ENCODE measurements at places on chromosomes 1 and 21.

- no peak for DNase-seq
Measured at GRCh38 chr1:3564921-3565831, 46.1 kb downstream of the MEGF6 start.

DNA sequence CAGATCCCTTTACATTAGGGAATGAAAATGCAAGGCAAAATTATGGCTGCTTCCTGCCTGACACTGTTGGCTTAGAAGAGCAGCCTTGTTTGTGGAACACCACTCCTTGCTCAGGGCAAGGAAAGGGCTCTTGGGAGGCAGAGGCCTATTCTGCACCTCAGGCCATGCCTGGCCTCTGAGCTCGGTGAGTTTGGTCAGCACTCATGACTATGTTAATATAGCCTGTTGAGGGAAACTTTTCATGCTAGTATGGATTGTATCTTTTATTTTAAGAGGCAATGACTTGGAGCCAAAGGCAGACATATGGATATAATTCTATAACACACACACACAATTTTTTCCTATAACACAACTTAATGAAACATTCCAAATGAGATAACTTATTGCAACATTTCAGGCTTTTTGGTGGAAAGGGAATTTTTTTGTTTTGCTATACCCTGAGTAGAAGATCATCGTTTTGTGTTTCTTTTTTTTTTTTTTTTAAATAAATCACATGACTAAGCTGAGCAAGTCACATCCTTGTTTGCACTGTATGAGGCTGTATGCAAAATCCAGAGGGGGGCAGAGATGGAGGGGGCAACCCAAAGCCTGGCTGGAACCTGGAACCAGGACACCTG is 5.6 kb upstream of the YRDC start:
- DNase-seq, result no peak

DNA sequence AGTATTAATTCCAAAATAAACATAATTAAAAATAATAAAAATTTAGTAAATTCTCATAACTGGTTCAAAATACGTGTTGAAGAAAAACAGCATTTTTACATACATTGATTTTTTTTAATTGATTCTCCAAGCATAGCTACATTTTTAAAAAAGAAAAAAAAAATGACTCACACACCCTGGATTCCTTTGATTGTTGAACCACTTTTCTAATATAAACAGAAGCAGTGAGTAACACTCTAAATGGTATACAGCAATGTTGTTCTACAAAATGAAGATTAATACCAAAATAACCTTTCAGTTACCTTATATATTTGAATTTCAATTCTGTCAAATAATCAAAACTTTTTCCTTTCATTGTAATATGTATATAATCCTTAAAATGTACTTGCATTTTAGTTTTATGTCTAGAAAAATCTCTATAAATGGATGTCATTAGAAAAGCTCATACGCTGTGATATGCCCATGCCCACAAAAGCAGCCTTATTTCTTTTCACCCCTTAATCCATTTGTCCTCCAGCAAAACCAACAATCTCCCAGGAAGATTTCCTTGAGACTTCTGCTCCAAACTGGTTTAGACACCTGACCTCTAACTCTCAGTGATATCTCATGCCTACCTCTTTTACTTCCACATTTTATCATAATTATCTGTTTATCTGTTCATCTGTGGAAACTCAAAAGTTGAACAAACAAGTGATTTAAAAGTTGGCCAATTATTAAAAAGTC is 246.4 kb upstream of the NR5A2 start:
- no peak for DNase-seq

GRCh38 chr21:26115305-26115704 is 55.3 kb downstream of the APP start:
- DNase-seq, result no peak

- no peak for DNase-seq
Measured at GRCh38 chr1:78527706-78528105, 36.9 kb downstream of the PTGFR start.

- DNase-seq, result no peak
Measured at GRCh38 chr21:33070744-33070997, 730 bp downstream of the OLIG1 start.

DNA sequence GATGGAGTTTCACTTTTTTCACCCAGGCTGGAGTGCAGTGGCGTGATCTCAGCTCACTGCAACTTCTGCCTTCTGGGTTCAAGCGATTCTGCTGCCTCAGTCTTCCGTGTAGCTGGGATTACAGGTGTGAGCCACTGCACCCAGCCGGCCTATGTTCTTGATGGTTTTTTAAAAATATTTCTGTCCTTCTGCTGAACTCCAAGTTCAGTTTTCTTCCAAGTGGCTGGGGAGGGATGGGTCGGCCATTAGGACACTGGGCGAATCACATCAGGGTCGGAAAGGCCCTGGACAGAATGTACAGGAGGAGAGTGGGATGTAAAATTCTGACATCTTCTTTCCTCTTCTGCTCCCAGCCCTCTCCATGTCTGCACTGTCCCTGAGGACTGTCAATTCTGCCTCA is 289.6 kb downstream of the PTPRU start:
- no peak for DNase-seq

DNA sequence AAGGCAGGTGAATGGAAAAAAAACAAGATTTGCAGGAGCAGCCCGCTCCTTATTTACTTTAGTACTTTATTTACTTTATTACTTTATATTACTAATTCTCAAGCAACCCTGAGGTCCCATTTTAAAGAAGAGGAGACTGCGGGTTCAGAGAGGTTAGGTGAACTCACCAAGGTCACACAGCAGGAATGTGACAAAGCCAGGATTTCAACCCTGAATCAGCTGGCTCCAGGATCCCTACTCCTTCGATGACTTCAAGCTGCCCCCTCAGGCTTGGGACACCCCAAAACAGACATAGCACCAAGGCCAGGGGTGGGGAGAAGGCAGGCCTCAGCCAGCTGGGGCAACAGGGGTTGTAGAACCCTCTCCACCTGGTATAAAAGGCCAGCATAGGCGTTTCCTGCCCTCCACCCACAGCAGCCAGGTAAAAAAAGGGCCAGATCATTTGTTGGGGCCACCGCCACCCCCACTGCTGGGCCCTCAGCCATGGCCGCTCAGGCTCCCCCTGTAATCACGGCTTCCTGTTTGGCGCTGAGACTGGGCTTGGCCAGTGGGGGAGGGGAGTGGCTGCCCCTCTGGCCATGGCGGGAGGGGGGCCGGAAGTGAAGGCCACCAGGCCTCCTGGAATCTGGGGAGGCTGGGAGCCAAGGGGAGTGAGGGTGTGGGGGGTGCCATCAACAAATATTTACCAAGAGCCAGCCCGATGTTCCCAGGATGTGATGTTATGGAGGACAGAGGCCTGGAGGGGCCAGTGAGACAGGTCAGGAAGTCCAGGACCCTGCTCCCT is 6.6 kb downstream of the SDC3 start:
- DNase-seq, result no peak

GRCh38 chr1:18032172-18032859 is 75.3 kb upstream of the IGSF21 start:
- no peak for DNase-seq

GRCh38 chr1:53811414-53811851 is 26.7 kb downstream of the NDC1 start:
- DNase-seq, result no peak

- no peak for DNase-seq
Measured at GRCh38 chr1:107990606-107991005, 25.6 kb upstream of the VAV3 start.

DNA sequence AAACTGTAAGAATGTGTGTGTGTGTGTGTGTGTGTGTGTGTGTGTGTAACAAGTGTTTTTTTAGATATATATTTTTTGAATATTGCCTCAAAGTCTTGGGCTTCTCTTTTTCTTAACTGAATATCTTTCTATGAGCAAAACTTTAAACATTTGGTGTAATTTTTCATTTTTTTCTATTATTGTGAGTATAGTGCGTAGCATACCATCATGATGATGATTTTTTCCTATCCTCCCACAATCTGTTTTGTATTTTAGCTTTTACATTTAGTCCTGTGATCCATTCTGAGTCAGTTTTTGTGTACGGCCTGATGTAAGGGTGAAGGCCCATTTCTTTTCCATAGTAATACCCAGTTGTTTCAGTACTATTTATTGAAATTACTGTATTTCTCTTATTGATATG is 680.6 kb downstream of the TTLL7 start:
- DNase-seq, result no peak

- peak; percentile 17 for DNase-seq
Measured at GRCh38 chr1:170407138-170407537, 124.8 kb upstream of the GORAB start.

DNA sequence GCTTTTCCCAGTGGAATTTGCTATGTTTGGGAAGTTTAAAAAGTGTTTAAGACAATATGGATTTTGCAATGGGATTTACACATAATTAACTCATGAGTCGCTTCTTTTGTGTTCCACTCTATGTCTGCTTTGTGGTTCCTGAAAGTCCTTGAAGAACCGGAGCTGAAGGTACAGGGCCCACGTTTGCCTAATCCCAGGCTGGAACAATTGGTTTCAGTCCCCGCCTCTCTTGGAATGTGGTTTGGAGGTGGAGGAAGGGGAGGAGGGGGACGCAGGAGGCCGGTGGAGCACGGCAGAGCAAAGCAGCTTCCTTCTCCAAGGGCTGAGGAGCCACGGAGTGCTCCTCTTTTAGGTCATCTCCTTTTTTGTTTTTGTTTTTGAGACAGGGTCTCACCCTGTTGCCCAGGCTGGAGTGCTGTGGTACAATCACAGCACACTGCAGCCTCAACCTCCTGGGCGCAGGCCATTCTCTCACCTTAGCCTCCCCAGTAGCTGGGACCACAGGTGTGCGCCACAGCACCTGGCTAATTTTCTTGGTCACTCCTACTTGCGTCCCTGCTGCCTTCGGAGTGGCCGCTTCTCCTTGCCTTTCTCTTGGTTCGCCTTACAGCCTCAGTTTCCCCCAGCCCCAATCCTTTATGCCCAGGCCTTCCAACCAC is 129.5 kb upstream of the ERRFI1 start:
- no peak for DNase-seq

- no peak for DNase-seq
Measured at GRCh38 chr1:181317261-181317930, 165.9 kb upstream of the CACNA1E start.
